ENCODE measurements at places on chromosomes 3 and 15.

DNA sequence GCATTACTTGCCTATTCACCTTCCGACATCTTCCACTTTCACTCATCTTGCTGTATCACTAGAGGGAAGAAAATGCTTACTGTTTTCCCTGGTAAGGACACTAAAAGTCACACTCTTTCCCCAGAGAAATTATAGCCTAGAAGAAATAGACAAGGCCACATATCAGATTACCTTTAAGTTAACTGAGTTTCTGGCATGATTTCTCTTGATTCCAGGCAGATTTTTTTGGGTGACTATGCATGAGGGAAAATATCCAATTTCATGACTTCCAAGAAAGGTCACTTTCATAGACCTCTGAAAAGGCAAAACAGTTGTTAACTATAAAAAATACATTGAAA lies 30.3 kb downstream of the TCF12 start:
- DNase-seq = no peak

GRCh38 chr3:64143409-64144130 lies 81.7 kb downstream of the PRICKLE2 start:
- no peak for DNase-seq

- DNase-seq = no peak
Measured at GRCh38 chr3:42349765-42350594, 60.4 kb downstream of the LYZL4 start.

- DNase-seq = no peak
Measured at GRCh38 chr3:155390351-155390750, 96.9 kb upstream of the STRIT1 start.

DNA sequence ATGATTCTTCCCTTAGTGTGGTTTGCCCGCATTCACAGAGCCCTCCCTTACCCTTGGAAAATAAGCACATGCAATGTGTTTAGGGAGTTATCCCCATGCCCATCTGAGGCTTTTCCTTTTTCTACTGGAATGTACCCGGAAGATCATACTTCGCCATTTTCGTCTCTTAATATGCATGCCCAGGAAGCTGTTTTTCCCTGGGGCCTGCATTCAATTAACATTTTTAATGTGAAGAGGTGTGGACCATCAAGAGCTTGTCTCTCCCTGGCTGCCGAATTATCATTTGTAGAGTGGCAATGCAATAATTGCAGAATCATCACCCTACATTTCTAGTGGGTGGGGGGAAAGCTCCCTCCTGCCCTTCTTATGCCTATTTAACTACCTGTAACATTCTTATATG lies 976.3 kb downstream of the DIPK2A start:
- no peak for DNase-seq

GRCh38 chr3:128073807-128074206 lies 21.6 kb downstream of the SEC61A1 start:
- no peak for DNase-seq

DNA sequence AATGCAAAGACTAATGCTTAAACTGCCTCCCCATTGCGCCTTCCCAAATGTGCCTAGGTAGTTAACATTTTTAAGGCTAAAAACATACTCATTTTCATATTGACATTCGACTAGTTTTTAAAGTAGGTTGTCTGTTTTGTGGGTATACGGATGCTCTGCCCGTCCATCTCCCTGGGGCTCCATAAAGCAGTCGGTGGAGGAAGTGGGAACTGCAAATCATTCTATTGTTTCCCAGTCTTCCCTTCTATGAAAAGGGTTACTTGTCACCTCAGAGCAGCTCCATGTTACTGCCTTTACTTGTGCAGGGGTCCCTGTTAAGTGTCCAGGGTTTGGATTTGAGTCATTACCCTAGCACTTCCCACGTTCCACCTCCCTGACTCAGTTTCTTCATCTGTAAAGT lies 10.9 kb downstream of the CHCHD6 start:
- DNase-seq = no peak

- no peak for DNase-seq
Measured at GRCh38 chr3:39132096-39133092, 21.0 kb downstream of the CSRNP1 start.

DNA sequence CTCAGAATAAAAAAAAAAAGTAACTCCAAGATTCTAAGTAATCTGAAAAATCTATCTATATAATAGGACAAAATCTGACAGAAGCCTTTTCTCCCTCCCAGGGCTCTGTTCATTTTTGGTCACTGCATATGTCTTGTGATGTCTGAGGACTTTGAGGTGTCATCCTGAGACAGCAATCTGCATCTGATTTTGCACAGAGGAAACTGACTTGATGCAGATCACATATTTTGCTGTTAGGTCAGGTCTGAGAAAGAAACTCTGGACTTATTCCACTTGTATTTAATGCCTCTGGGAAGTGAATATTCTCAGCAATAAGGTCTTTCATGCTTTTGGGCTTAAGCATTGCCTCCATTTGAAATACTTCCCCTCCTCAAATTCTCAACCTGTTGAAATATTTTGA lies 295.2 kb upstream of the THBS1 start:
- DNase-seq = no peak

GRCh38 chr15:100495861-100496260 lies 32.9 kb downstream of the CERS3 start:
- DNase-seq = no peak

DNA sequence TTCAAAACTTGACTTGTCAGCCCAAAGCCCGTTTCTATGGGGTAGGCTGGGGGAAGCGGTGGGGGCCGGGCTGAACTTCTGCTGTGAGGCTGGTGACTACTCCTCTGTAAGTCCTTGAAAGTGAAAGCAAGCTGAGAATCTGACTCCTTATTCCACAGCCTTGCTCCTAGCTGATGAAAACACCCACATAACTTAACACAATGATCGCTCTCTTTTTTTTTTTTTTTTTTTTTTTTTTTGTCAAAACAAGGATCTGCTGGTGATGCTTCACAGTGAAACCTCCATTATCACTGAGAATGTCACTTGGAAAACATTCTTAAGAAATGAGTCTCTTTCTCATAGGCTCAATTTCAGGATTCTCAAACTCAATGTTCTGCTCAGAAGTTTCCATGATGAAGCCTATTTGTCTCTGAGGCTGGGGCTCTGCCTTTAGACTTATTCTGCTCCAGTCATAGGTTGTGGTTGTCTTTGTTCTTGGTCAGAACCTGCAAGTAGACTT lies 31.4 kb upstream of the TKT start:
- DNase-seq = no peak

GRCh38 chr3:48478626-48479555 lies 25.1 kb downstream of the SHISA5 start:
- DNase-seq = peak; percentile 57

GRCh38 chr15:63258658-63259057 lies 18.7 kb upstream of the APH1B start:
- DNase-seq = no peak

- no peak for DNase-seq
Measured at GRCh38 chr3:111768571-111769100, 90.4 kb upstream of the PHLDB2 start.

- no peak for DNase-seq
Measured at GRCh38 chr3:55519019-55519418, 31.9 kb upstream of the WNT5A start.

DNA sequence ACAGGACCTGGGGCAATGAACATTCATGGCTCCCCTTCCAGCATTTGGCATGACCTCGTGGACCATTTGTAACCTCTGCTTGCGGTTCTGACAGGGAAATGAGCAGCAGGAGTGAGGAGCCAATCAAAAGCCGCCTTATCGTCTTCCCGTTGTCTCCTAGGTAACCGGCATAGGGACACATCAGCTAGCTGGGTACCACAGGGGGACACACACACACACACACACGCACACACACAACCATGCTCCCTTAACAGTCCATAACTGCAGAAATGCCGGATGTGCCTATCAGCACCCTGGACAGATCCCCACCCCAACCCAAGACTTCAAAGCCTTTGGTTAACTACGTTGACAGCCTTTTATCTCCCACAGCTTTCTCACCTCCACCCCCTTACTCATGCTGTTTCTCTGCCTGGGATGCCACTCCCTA lies 53.4 kb upstream of the CCDC174 start:
- DNase-seq = no peak

DNA sequence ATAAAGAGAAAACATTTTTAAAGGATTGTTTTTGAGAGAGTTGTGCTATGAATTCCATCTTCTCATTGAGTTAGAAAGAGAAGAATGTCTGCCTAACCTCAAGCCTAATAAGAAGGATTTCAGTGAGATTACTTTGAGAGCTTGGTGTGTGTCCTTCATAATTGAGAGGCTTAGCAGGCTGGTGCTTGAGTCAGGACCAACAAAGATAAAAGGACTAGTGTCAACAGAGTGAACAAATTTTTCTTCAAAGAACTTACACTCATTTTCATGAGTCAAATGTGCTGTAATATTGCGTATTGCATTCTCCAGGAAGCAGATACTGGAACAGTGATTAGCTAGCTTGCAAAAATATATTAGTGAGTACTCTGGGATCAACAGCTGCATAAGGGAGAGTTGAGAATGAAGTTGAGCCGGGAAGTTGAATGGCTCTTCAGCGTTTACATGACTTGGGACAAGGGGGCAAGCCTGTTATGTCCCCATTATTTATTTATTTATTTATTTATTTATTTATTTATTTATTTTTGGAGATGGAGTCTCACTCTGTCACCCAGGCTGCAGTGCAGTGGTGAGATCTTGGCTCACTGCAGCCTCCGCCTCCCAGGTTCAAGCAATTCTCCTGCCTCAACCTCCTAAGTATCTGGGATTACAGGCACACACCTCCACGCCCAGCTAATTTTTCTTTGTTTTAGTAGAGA lies 37.5 kb upstream of the SLITRK3 start:
- DNase-seq = no peak

GRCh38 chr15:29355477-29355876 lies 85.9 kb upstream of the NSMCE3 start:
- DNase-seq = no peak

GRCh38 chr15:73959012-73959581 lies 32.8 kb downstream of the LOXL1 start:
- DNase-seq = peak; percentile 42

DNA sequence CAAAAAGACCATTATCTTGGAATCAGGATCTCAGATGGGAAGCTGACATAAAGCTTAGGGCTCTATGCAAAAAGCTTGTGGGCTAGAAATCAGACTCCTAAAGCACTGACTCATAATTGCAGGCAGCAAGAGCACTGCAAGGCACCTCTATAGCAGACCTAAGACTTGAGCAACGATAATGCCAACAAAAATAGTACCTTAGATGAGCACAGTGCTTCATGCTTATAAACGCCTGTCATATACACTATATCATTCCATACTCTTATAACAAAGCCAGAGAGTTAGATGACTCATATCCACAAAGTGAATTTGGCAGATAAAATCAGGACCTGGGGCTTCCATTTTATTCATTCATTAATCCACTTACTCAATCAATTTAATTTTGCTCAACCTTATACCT lies 560.8 kb downstream of the MCTP2 start:
- DNase-seq = no peak

GRCh38 chr3:197512691-197513571 lies 42.8 kb downstream of the BDH1 start:
- DNase-seq = peak; percentile 70

DNA sequence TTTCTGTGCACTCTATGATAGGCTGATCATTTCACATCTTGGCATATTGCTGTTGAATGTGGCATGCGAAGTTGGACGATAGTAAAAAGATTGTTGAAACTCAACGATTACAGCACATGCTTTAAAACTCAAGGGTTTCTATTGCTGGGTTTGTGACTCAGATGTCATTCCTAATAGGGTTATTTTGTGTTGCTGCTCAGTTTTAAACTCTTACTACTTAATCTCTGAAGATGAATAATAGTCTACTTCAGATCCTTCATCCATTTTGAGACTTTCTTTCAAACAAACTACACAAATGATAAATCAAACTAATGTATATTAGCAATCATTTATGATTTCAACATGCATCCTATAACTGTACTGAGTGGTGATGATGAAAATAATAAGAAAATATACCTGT lies 71.3 kb upstream of the MBNL1 start:
- DNase-seq = no peak

DNA sequence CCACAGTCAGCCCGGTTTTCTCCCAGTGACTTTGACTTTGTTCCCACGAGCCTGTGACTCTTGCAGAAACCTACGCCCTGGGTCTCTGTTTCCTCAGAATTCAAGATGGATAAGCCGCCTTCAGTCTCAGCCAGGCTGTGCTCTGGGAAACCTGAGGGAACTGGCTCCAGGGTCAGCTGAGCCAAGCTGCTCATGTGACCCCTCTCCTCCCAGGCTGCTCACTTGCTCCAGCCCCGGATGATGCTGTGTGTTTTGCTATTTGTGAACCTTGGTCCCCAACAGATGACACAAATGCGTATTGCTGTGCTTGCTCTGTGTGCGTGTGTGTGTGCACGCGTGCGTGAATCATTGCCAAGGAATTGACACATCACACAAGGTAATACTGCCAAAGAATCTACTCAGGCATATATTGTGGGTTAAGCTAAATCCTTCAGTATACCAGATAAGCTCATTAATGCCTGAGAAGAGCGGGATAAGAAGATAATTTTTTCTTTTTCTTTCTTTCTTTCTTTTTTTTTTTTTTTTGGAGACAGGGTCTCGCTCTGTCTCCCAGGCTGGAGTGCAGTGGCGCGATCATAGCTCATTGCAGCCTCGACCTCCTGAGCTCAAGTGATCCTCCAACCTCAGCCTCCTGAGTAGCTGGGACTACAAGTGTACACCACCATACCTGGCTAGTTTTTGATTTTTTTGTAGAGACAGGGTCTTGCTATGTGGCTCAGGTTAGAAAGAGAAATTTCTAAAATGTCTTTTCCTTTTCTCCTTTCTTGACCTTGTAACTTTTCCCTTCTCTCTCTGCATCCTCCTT lies 29.2 kb upstream of the UMPS start:
- DNase-seq = no peak

DNA sequence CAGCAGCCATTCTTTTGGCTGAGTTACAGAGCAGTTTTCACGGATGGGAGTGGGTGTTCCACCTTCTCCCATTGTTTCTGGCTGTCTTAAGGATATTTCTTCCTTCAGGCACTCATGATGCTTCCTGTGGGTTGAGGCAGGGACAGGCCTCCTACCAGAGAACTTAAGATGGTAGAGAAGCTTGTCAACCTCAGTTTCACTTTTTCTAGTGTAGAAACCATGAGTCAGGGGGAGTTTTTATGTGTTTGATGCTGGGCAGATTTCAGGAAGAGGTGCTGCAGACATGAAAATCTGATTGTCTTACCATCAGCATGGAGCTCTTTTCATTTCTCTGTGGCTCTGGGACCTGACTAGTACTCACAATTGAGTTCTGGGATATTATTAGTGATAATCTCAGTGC lies 48.7 kb upstream of the VEPH1 start:
- DNase-seq = no peak

GRCh38 chr3:31373681-31374080 lies 159.0 kb upstream of the STT3B start:
- no peak for DNase-seq

GRCh38 chr15:70220490-70221096 lies 122.9 kb upstream of the TLE3 start:
- DNase-seq = no peak

All from aorta (tissue), 5 donors.